ENCODE measurements at places on chromosomes 3 and 15.

- DNase-seq: no peak
Measured at GRCh38 chr15:43318990-43319771, 11.2 kb downstream of the LCMT2 start.

- no peak for DNase-seq
Measured at GRCh38 chr15:80709542-80709941, 14.4 kb downstream of the ABHD17C start.

DNA sequence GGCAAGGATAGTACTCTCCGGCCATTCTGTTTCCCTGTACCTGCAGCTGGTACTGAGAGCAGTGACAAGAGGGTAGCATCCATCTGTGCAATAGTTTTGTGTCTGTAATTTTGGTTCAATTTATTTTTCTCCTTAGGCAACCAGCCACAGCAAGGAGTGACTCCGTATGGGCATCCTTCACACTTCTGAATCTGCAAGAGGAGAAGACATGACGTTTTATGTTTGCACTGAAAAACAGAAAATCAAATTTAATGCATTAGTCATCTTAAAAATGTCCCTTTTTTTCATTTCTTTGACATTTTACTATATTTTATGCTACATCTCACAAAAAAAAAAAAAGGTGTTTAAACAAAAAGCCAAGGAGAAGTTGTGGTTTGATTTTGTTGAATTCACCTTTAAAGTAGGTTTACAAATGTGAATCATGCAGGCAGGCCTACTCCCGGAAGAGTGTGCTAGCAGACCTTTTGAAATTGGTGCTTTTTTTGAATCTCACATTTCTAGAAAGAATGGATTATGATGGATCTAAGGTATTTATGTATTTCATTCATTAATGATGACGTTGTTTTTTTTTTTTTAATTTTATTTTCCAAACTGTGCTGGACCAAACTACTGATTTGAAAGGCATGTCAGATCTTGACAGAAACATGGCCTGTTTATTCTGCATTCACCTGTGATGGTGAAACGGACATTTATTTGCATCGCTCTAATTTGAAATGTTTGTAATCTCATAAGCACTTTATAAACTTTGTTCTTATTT lies 28.1 kb downstream of the IGSF10 start:
- DNase-seq: no peak

GRCh38 chr3:67335813-67336212 lies 318.6 kb downstream of the SUCLG2 start:
- DNase-seq: no peak

DNA sequence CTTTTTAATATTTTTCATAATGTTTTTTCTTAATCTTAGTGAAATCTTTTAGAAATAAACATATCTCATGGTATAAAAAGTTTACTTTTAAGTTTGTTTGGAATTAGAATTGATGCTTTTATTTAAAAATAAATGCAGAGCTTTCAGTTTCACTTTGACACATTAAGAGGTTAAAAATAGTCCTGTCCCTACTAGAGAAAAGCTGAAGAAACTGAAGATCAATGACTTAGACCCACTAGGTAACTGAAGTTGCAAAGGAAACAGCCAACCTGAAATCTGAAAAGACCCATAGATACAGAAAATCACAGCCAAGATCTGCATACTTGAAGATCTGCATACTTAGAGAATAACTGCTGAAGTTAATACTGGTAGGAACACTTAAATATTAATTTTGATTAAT lies 237.6 kb downstream of the RAP2B start:
- no peak for DNase-seq

GRCh38 chr3:177746337-177746933 lies 549.2 kb upstream of the TBL1XR1 start:
- no peak for DNase-seq

GRCh38 chr3:52742418-52743041 lies 28.2 kb downstream of the NEK4 start:
- DNase-seq: no peak

GRCh38 chr3:69445024-69445423 lies 59.1 kb upstream of the FRMD4B start:
- no peak for DNase-seq

- DNase-seq: no peak
Measured at GRCh38 chr3:23664459-23664858, 141.3 kb upstream of the UBE2E1 start.

DNA sequence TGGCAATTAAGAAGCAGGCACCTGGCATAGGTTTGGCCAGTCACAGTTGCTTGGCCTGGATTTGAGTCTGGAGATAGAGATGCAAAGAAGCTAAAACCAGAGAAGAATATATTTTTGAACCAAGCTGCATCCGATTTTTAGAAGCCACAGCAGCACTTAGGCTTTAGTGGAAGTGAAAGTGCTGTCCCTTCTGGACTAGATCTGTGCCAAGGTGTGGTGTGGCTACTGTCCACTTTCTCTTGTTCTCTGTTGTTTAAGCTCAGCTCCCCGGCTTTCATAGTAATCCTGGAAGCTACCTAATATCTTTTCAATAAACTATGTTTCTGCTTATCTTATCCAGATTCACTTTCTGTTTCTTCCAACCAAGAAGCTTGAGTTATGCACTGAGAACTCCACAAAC lies 183.4 kb upstream of the THRB start:
- no peak for DNase-seq

Data from stimulated activated CD4-positive, alpha-beta T cell treated with anti-CD3 and anti-CD28 coated beads, Interleukin-12 subunit alpha, Interleukin-12 subunit beta, amount 100 ng/mL, for 48 hours (primary cell).